CD4-positive, alpha-beta memory T cell (primary cell): ENCODE measurements at places on chromosomes 11 and 22.
A peak's percentile ranks its signal among the peaks of the same experiment; 100 is the strongest.

- no peaks in the 10 kb centered on the region for H3K36me3 ChIP-seq
- no peak overlapping the region for H3K4me3 ChIP-seq
- H3K4me1 ChIP-seq: no peaks in the 10 kb centered on the region
- H3K27ac ChIP-seq: no peak overlapping the region
- DNase-seq: no peak
- no peaks in the 10 kb centered on the region for H3K27me3 ChIP-seq
These were observed 390.6 kb downstream of the GUCY1A2 start for GRCh38 chr11:106627694-106628093.

DNA sequence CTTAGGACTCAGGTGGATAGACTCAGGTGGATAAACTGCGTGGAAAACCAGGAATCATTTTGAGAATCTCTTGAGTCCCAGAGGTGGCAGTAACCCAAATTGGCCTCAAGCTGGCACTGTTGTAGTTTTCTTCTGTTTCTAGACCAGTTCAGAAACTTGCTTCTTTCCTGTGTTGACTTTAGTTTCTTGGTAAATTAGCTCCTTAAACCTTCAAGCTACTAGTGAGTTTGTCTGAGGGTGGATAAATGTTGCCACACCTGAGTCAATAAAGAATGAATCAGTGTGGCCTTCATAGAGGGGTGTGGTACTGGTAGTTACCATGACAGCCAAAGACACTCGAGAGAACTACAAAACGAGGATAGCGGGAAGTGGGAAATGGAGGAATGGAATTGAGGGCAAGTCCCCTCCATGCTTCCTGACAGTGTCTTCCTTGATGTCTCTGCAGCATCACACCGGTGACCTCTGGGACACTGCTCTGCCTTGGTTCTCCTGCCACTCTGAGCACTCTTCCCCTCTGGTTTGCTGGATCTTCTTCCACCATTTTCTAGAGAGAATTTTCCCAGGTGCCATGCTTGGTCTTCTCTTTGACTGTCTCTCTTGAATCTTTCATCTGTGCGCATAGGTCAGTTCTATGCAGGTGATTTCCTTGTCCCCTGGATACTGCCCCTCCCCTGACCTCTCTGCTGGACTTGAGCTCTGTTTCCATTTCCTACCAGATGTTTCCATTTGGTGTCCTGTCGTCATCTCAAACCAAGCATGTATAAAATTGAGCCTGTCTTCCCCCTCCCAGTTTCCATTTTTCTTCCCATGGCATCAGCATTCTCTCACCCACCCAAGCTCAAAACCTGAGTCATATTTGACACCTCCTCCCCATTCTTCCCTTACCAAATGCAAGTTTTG lies 7.2 kb downstream of the POLD4 start:
- H3K36me3 ChIP-seq: no peaks in the 10 kb centered on the region
- peaks cover 35% of the 10 kb centered on the region for H3K4me1 ChIP-seq
- H3K27me3 ChIP-seq: no peaks in the 10 kb centered on the region
- peak; percentile 40 for DNase-seq
- H3K4me3 ChIP-seq: no peak overlapping the region

- no peaks in the 10 kb centered on the region for H3K4me1 ChIP-seq
- no peaks in the 10 kb centered on the region for H3K27me3 ChIP-seq
- DNase-seq: no peak
- H3K4me3 ChIP-seq: no peak overlapping the region
- no peak overlapping the region for H3K27ac ChIP-seq
These were observed 36.0 kb downstream of the GGTLC2 start for GRCh38 chr22:22680396-22680795.

GRCh38 chr11:106329273-106330018 lies 252.0 kb downstream of the AASDHPPT start:
- H3K27ac ChIP-seq: no peak overlapping the region
- H3K4me3 ChIP-seq: no peak overlapping the region
- H3K27me3 ChIP-seq: no peaks in the 10 kb centered on the region
- H3K4me1 ChIP-seq: no peaks in the 10 kb centered on the region
- DNase-seq: no peak
